ENCODE measurements at places on chromosomes 12 and 14.

GRCh38 chr12:26828280-26829073 lies 4.5 kb downstream of the ITPR2 start:
- DNase-seq = no peak

GRCh38 chr12:91361864-91362263 lies 179.2 kb upstream of the DCN start:
- DNase-seq = no peak

DNA sequence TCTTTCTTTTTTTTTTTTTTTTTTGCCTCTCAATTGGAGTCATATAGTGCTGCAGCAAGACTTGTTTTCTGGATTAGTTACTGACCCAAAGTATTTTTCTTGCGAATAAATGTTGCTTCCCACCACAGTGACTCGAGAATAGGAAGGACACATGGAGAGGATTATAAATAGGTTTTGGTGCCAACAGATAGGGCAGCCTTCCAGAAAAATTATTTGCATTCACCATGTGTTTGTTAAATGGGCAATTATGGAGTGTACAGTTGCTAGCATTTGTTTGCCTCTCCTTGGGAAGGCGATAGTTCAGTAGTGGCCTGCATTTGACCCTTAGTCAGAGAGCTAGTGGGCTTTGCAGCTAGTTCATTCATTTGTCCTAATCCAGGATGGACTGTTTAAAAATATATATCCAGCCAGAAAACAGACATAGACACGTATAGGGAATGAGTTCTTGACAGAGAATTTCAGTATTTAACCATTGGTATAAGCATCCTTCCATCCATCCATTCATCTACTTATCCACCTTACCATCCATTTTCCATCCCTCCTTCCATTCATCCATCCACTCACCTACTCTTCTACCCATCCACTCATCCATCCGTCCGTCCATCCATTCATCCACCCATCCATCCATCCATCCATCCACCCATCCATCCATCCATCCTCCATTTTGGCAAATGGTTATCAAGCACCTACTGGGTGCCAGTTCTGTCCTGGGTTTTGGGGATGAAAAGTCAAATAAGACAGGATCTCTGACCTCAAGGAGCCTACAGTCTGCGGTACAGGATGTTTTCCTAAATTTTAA lies 67.5 kb downstream of the CHST11 start:
- DNase-seq = no peak

DNA sequence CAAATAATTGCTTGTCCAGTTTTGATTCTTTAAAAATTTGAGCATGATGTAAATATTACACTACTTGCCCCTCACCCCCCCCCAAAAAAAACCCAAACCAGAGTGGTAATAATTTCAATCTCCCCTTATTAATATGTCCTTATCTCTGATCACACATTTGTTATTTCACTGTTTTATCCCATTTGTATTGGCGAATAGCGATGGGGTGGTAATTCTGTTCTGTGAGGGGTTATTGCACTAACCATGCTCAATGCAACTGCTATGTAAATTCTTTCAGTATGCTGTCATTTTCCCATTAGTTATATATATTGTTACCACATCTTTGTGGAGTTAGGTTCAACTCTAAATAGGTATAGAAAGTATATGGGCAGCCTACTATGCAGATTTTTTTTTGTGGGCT lies 1.1 kb downstream of the RIMKLB start:
- DNase-seq = peak; percentile 28

DNA sequence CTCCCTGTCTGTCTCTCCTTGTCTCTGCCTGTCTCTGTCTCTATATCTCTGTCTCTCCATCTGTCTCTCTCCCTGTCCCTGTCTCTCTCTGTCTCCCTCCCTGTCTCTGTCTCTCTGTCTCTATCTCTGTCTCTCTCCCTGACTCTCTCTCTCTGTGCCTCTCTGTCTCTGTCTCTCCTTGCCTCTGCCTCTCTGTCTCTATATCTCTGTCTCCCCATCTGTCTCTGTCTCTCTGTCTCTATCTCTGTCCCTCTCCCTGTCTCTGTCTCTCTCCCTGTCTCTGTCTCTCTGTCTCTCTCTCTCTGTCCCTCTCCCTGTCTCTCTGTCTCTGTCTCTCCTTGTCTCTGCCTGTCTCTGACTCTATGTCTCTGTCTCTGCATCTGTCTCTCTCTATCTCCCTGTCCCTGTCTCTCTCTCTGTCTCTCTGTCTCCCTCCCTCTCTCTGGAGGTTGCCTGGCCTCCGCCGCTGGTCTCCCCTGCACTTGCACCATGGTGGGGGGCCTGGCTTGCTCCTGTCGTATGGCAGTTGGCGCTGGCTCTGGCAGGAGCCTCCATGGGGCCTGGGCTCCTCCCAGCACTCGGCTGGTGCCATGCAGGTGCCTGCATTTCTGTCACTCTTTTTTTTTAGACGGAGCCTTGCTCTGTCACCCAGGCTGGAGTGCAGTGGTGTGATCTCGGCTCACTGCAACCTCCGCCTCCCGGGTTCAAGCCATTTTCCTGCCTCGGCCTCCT lies 28.3 kb downstream of the MMP17 start:
- DNase-seq = no peak

DNA sequence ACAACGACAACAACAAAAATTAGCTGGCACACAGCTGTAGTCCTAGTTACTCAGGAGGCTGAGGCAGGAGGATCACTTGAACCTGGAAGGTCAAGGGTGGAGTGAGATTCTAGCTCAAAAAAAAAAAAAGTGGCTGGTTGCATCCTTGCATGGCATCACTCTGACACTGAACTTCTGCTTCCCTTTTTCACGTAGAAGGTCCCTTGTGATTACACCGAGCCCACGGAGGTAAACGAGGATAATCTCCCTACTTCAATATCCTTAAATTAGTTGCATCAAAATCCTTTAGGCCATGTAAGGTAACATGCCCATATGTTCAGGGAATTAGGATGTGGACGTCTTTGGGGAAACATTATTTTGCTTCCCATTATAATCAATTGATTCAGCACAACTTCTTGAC lies 4.0 kb upstream of the PPP4R4 start:
- DNase-seq = no peak

DNA sequence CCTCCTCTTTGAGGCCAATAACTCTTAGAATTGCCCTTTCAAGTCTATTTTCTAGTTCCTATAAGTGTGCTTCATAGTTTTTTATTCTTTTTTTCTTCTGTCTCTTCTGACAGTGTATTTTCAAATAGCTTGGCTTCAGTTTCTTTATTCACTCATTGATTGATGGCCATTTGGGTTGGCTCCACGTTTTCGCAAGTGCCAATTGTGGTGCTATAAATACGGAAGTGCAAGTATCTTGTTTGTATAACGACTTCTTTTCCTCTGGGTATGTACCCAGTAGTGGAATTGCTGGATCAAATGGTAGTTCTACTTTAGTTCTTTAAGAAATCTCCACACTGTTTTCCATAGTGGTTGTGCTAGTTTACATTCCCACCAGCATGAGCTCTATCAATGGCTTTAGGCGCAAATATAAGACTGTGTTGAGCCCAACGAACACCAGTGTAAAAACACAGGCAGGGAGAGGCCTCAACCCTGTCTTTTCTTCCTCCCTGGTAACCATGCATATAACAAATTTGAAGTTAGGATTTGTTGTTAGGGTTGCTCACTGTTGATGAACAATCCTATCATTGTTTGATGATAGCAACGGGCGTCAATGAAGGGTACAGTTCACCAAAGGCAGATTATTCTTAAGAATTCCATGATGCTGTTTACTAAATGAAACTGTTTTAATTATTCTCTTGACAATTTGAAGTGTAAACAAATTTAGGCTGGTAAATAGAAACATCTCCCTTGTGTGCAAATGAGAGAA lies 13.3 kb upstream of the LMNTD1 start:
- no peak for DNase-seq

DNA sequence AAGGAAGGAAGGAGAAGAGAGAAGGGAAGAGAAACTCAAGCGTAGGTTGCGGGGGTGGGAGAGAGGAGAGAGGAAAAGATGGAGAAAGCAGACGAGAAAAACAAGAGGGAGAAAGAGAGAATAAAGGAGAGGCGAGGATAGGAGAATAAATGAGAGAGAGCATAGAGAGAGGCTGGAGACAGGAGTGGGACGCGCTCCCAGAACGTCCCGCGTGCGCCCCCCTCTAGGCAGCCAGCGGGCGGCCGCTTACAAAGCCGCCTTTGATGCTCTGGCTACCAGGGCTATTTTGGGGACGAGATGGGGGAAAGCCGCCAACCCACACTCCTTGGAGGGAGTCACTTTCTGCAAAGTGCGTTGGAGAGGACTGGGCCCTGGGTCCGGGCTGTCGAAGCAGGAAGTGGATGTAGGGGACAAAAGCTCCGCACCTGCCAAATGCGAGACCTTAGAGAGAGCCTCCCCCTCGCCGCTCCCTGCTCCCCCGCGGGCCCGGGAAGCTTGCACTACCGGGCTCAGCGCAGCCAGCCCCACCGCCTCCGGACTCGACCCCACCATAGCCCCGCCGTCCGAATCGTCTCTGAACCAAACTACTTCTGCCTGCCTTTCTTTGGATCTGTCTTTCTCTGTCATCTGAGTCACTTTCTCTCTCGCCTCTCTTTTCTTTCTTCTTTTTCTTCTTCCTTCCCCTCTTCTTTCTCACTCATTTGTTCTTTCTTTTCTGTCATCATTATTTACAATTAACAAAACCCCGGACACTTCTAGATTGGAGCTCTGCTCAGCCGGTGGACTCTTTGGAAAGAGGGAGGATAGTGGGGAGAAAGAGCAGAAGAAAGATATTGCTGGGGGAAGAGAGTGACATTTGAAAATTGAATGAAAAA lies 8.0 kb downstream of the ASCL1 start:
- no peak for DNase-seq

DNA sequence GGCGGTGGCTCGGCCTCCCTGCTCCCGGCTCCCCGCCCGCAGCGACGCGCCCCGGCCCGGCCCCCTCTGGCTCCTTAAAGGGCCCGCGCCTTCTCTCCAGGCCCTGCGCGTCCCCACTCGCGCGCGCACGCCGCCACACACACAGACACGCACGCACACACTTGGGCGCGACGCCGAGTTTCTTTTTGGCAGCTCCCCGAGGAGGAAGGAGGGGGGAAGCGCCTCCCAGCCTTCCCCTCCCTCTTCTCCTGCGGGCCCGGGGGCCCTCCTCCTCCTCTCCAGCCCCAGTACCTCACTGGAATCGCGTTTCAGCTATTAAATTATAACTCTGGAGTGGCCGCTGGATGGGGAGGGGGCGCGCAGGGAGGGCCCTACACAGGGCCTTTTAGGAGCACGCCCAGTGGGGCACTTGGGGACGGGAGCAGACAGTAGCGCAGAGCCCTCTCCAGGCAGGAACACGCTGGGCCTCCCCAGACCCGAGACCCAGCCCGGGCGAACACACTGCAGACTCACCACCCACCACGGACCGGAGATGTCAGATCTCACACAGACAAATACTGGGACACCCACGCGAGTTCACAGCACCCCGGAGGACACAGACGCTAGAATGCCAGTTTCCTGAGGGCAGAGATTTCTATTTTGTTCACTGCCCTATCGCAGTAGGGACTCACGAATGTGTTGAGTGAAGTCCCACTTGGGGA lies 411 bp upstream of the NCOR2 start:
- peak; percentile 44 for DNase-seq

Measured in HS-5 (cell line).